ENCODE measurements at places on chromosomes 7 and 10.
A peak's percentile ranks its signal among the peaks of the same experiment; 100 is the strongest.

GRCh38 chr10:93485690-93486089 lies 3.6 kb upstream of the MYOF start:
- no peak for DNase-seq

- DNase-seq: no peak
Measured at GRCh38 chr10:97149079-97149531, 36.7 kb downstream of the SLIT1 start.

DNA sequence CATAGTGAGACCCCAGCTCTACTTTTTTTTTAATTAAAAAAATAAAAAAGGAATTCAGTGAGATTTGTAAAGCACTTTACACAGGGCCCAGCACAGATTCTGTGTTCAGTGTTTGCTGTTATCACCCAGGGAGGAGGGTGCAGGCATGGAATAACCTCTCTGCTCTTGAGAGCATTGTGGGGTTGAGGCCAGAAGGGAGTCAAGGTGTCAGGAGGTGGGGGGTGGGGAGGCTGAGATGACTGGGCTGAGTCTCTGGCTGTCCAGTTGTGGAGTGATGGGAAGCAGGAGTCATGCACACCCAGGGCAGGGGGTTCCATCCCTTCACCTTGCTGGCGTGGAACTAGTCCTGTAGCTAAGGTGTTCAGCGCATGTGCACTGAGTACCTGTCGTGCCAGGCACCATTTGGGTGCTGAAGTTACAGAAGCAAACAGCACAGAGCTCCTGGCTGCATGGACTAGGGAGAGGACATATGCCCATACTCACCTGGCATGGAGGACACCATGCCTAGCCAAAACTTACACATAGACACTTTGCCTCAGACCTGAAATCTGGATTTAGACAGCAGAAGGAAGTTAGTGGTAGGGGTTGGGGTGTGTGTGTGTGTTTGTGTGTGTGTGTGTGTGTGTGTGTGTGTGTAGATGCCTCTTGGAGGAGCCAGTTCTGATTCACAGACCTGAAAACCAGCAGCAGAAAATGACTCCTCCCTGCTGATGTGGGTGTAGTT lies 69.2 kb upstream of the LRRC4 start:
- no peak for DNase-seq

DNA sequence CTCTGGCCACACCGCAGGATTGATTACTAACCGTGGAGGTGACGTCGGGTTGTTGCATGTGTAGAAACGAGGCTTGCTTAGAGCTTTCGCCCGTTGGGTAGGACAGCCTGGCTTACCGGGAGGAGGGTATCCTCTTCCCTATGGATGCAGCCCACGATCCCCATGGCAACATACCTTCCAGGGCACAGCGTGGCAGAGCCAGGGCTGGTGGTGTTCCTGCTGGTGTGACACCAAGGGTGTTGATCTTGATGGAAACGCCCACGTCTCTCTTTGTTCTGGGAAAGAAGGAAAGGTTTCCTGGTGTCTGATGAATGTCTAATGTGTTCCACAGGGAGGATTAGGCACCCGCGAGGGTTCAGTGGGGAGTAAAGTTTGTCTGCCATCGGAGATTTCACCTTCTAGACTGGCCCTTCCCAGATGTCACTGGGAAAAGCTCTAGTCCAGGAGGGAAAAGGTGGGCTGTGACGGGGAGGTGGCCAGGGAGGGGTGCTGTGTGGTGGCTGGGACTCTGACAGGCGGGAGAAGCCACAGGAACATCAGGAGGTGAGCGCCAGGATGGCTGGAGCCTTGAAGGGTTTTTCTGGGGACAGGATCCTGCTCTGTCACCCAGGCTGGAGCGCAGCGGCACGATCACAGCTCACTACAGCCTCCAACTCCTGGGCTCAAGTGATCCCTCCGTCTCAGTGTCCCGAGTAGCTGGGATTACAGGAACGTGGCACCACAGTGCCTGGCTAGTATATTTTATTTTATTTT lies 102.1 kb downstream of the CUX1 start:
- DNase-seq: no peak

DNA sequence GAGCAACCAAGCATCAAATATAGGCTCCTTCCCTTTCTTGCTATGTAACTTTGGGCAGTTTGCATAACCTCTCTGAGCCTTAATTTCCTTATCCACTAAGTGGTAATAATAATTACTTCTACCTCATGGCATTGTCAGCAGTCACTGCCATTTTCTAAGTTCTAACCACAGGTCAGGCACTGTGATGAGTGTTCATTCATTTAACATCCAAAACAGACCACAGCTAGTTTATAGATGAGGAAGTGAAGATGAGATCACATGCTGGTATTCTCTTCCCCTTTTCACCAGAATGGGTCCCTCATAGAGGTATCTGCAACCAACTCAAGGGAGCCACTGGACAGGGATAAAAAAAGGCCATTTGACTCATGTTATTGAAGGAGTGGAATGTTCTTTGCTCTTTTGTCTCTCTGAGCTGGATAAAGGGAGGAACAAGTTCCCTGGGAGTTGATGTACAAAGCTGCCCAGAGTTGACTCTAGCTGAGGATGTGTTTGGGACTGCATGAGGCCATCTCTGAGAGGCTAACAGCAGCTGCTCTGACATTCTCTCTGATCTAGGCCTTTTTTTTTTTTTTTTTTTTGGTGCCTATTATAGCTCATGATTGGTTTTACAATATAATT lies 65.0 kb downstream of the DNAJC12 start:
- no peak for DNase-seq

DNA sequence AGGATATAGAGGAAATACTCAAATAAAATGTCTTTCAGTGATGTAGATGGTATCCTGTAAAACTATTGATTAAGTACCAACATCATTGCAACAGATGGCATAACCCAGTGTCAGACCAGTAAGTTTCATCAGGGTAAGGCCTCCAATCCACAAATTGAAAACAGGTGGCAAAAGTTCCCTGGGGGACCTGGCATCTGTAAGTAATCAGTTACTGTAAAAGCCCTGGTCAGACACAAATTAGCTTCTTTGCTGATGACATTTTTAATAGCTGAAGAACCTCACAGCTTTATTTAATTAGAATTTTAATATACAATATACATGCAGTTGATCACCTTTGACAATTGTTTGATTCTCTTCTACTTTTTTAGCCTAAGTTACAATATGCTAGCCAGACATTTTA lies 152.5 kb downstream of the PLXDC2 start:
- no peak for DNase-seq

DNA sequence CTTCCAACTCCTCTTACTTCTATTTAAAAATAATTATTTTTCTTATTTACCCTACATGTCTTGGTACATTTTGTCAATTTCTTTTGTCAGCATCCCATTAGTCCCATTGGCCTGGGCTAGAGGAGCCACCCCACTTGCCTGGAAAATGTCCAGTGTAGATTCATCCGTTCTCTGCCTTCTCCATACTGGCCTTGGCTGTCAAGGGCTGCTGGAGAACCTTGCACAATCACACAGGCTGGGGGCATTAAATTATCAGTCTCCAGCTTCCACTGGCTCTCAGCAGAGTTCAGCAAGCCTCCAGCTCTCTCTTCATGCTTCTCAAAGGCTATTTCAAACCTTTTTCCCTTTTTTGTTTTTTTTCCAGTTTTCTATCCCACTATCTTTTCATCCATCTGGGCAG lies 13.8 kb upstream of the ZCCHC24 start:
- no peak for DNase-seq

DNA sequence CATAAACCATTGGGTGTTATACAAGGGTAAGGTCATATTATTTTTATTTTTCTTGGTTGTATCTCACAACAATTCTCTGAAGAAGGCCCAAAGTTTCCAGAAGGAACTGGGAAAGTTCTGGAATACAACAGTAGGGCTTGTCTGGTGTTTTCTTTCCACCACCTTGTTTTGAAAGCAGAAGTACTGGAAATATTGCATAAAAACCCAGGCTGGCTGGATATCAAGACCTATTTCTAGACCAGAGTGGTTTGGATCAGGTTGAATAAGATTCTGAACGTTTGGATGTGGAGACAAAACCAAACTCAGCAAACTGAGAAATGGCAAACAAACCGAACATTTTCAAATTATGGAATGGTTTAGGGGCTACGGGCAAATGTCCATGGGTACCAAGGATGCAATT lies 182.6 kb upstream of the FZD8 start:
- DNase-seq: no peak

GRCh38 chr10:64959116-64959515 lies 1437.9 kb downstream of the REEP3 start:
- DNase-seq: no peak

- DNase-seq: no peak
Measured at GRCh38 chr10:84344526-84344925, 16.1 kb downstream of the CCSER2 start.

GRCh38 chr10:127999297-128000129 lies 92.6 kb downstream of the PTPRE start:
- DNase-seq: no peak

DNA sequence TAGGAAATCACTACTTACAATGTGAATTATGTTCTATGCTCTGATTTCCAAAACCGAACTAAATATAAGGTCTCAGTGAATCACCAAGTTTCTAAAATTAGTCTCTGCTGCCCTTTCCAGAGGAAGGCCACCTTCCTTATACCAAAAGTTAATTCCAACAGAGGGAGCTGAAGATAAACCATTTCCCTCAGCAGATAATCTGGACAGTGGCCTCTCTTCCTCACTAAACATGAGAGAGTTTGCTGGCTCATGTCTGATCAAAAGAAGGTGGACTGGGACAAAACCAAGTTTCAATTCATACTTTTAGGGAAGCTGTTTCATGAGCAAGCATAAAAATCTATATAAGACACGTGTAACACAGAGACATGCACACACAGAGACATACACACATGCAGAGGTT lies 6.4 kb downstream of the FEZF1 start:
- DNase-seq: no peak

DNA sequence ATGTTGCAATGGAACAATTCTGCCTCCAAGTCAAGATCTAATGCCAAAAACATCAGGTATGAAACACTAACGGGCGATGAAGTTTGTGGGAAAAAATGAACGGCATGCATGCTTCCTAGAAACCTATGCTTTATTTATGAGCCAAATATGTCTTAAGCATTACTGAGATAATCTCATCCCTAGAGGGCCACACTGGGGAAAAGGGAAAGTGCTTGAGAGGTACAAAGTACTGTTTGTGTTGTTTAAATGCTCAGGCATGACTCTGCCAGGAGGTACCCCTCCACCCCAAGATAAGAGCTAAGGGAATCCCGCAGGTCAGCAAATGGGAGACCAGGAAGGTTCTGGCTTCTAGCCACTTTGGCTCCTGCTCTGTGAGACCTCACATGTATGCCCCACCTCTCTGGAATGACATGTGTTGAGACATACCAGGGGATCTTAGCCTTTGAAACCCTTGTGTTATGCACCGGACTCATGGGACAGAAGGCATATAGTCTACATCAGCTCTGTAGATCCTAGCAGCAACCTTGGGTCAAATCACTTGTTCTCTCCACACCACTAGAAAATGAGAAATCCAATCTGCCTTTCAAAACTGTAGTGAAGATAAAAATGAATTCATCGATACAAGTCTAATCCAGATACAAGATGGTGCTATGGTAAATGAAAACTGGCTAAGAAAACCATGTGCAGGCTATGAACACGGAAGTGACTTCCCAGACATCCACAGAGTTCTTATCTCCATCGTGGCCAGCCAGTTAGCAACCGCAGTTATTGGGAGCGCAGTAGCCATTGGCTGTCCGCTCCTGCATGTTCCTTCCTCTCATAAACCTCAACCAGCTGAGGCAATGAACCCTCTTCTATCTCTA lies 61.0 kb downstream of the CREB3L2 start:
- DNase-seq: no peak

- DNase-seq: no peak
Measured at GRCh38 chr10:123213192-123213591, 59.0 kb downstream of the BUB3 start.

GRCh38 chr7:126215785-126216184 lies 1037.0 kb downstream of the GRM8 start:
- no peak for DNase-seq

DNA sequence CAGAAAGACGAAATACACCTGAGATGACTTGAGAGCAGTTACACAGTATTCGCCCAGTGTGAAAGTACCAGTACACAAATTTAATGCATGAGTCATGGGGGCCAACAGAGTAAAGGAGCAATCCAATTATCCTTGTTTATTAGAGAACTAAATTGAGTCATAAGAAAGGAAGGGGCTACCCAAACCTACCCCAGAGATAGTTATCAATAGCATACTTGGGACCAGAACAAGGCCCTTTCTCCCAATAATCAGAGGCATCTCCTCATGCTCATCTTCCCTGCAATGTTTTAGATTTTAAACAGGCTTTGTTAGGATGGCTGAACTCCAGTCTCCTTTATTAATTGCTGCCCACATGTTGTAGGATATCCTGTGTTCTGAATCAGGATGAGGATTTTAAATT lies 239.7 kb upstream of the LRGUK start:
- no peak for DNase-seq

DNA sequence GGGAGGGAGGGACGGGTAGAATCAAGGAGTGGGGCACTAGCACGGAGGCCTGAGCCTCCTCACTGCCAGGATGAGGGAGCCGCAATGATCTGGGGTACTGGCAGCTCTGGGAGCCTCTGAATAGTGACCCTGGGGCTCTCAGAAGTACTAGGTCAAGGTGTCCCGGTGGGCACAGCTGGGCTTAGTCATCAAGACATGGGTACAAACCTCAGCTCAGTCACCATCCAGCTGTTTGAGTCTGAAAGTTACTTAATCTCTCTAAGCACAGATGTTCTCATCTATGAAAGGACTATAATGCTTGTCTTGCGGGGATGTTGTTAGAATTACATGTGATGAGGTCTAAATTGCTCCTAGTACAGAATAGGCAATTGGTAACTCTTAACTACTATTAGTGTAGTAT lies 276.8 kb downstream of the KCNMA1 start:
- no peak for DNase-seq

- DNase-seq: no peak
Measured at GRCh38 chr10:112934193-112934592, 15.9 kb upstream of the TCF7L2 start.

- peak; percentile 59 for DNase-seq
Measured at GRCh38 chr10:82378146-82378545, 503.2 kb downstream of the NRG3 start.

- no peak for DNase-seq
Measured at GRCh38 chr7:44978511-44979366, at the start of gene MYO1G. MYO1G (minus strand) TSS chr7:44979015; CDS start chr7:44978961, 54 bp downstream.

DNA sequence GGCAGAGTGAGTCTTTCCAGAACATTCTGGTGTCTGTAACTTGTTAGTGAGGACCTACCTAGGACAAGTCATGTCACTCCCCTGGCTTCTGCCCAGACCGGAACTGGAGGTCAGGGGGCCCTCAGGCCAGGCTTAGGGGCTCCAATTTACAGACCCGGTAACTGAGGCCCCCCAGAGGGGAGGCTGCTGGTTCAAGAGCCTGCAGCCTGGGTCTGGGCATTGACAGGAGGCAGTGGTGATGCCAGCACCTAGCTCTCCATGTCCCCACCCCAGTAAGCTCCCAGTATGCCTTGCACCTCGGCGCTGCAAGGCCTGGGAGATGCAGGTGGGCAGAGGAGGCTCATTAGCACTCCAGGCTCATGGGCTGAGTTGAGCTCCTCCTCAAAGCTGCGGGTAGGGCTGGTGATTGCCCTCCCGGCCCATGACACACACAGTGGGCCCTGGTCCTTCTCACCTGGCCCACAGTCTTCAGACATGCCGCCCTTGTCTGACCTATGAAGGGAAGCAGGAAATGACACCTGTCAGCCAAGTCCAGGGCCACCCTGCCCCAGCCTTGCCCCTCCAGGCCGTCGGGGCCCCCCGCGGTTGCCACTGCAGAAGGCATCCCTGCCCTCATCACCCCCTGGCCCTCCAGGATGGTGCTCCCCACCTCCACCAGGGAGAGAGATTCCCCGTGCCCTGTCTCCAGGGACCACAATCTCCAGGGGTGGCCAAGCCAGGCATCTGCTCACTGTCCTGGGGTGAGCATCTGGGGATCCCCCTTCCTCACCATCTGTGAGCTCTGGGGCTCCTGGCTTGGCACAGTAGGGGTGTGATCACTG lies 88.3 kb upstream of the TMEM248 start:
- no peak for DNase-seq

- no peak for DNase-seq
Measured at GRCh38 chr10:653991-654646, 35.3 kb downstream of the DIP2C start.
